ENCODE measurements at places on chromosomes 7 and 10.

GRCh38 chr10:69451784-69452251 lies 553 bp downstream of the TSPAN15 start:
- no peak for DNase-seq

GRCh38 chr7:152896217-152896616 lies 136.7 kb downstream of the ACTR3B start:
- DNase-seq: no peak

- no peak for DNase-seq
Observed at GRCh38 chr10:82768040-82768439, 893.0 kb downstream of the NRG3 start.

- no peak for DNase-seq
Observed at GRCh38 chr10:44581996-44582395, 197.1 kb upstream of the CXCL12 start.

DNA sequence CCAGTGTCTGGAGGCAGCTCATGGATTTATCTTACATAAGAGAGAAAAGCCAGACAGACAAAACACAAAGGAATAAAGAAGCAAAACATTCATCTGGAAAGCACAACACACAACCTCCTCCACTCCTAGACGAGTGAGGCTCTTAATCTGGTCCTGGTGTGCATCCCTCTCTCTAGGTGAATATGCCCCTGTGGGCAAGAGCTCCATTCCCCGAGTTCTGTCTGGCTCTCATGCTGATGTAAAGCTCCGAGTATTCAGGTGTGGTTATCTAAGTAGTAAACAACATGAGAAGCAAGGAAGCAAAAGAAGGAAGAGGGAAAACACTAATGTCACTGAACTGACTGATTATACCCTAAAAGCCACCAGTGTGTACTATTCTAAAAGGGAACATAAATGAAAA lies 47.9 kb upstream of the FEZF1 start:
- no peak for DNase-seq

DNA sequence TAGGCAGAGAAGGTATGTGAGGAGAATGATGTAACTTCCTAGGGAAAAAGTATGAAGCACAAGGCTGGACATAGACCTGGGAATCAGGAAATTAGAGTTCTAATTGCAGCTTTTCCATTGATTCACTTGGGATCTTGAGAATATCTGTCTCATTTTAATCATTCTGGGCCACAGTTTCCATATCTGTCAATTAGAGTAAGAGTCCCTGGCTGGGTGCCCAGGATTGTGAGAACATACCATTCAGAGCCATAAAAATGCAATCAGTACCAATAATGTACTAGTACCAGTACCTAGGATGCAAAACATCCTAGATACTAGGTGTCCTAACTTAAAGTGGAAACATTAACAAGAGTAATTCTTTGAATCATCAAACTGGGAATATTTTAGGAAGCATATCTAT lies 29.6 kb downstream of the CAV1 start:
- no peak for DNase-seq
